Activated CD8-positive, alpha-beta memory T cell treated with anti-CD3 and anti-CD28 coated beads, Interleukin-2, amount 50 U/mL, for 4 hours (primary cell): ENCODE measurements at places on chromosomes 12 and 14.

DNA sequence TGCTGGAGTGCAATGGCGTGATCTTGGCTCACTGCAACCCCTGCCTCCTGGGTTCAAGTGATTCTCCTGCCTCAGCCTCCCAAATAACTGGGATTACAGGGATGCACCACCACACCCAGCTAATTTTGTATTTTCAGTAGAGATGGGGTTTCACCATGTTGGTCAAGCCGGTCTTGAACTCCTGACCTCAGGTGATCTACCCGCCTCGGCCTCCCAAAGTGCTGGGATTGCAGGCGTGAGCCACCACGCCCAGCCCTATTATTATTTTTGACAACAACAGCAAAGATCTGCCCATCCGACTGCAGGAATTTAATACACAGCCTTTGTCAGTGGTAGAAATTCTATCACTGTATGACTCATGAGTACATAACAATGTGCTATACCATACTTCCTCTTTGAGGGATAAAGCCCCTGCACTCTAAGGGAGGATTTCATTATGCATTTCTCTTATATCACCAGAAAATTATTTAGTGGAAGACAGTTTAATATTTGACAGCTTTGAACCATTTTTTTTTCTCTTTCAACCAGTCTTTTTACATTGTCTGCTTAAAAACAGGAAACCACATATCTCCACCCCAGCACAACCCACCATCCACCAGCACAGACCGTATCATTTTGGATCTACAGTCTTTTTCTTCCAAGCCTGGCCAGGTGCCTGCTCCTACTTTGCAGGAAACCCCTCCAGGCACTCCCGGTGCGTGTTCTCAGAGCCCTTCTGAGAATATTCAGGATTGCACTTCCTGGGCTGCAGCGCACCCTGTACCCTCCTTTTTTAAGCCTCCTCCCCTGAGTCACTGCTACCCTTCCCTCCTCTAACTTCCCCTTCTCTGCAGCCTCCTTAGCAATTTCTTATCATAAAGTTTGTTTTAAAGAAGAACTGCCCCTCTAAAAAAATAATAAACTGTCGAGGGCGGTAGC lies 594 bp downstream of the ARHGDIB start:
- DNase-seq = no peak

- no peak for DNase-seq
Observed at GRCh38 chr12:15629108-15629507, 160.1 kb downstream of the EPS8 start.

DNA sequence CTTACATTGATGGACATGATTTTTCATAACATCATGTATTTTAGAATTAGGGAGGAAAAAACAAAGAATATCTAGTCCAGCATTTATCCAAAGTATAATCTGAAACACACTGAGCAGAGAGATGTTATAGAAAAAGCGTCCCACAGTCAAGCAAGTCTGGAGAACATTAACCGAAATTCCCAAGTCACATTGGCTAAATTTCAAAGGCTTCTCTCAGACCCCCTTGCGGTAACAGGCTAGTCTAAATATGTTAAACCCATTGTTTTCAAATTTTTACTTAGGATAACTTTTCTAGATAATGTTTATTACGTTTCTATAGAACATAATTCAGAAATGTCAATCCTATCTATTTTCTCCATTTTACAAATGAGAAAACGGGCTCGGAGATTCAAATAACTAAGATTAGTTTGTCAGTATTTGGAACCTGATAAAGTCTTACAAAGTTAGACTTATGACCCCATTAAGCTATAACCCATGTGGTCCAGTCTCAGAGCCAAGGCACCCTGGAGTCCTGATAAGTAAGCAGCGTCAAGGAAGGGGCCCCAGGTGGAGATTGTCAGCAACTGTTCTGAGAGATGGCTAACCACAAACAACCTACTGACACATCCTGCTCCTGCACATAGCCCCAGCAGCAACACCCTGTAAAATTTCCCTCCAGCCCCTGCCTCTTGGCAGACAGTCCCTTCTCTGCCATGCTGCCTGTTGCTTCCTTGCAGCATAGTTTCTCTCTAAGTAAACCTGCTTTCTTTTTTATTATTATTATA lies 220.6 kb upstream of the TMEM260 start:
- DNase-seq = no peak

DNA sequence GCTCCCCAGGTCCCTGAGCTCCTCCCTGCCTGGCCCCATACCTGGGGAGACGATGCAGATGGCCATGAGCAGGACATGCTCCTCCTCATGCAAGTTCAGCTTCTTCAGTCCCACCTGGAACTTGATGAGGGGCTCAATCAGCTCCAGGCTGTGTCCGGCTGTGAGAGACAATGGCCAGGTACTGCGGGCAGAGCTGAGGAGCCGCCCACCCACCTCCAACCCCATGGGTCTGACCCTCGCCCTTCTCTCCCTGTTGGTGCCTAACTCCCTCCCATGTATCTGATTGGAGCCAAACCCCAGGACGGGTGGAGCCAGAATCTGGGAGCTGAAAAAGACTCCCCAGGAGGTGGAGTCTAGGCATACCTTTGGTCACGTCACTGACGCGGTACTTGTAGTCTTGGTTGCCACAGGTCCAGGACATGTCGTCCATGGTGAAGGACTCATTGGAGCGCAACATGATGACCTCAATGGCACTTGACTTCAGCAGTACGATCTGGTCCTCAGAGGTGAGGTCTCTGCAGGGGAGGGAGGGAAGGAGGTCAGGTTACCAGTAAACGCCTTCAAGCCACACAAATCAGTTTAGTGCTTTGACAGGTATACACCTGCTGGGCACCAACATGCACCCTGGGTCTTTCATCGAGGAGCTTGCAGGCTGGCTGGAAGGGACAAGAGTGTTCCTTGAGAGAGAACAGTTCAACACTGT lies 26.7 kb upstream of the HDAC7 start:
- DNase-seq = no peak

- DNase-seq = no peak
Observed at GRCh38 chr14:103090481-103091020, 4.0 kb upstream of the EXOC3L4 start.

- DNase-seq = no peak
Observed at GRCh38 chr14:61350427-61351270, 29.3 kb downstream of the PRKCH start.

- no peak for DNase-seq
Observed at GRCh38 chr12:76921891-76922664, 43.3 kb upstream of the CSRP2 start.

- no peak for DNase-seq
Observed at GRCh38 chr12:105721891-105722290, 391.4 kb downstream of the C12orf75 start.

GRCh38 chr12:111819191-111820158 lies 22.6 kb upstream of the MAPKAPK5 start:
- DNase-seq = no peak
